ENCODE measurements at places on chromosomes 12 and 14. TPM values are rescaled to one million over a fixed set of nuclear protein-coding genes. Genes with fewer than 3 reads are reported as not detected.

The RTL1 gene
- not detected for total RNA-seq

The GALNT6 gene
- 1.8 TPM for total RNA-seq

The GNB3 gene
- total RNA-seq, result 2.2 TPM

The CACNA1C gene
- total RNA-seq, result 5.1 TPM

The GARIN6 gene
- total RNA-seq, result not detected

The PSMD9 gene
- total RNA-seq, result 46.5 TPM

The CTSG gene
- not detected for total RNA-seq

The SLC22A17 gene
- total RNA-seq, result 9.9 TPM

The SLC10A1 gene
- not detected for total RNA-seq

The PLEKHH1 gene
- 0.98 TPM for total RNA-seq

The EGLN3 gene
- 0.39 TPM for total RNA-seq

Measured in subcutaneous preadipocyte (primary cell).